ENCODE measurements at places on chromosomes 2 and 18.

- DNase-seq, result no peak
These were observed 62.7 kb downstream of the CDCA7 start for GRCh38 chr2:173417341-173417740.

GRCh38 chr2:68466361-68466777, 725 bp downstream of the FBXO48 start:
- DNase-seq, result peak; percentile 57

- DNase-seq, result no peak
These were observed 390.7 kb upstream of the ETAA1 start for GRCh38 chr2:67006373-67006960.

DNA sequence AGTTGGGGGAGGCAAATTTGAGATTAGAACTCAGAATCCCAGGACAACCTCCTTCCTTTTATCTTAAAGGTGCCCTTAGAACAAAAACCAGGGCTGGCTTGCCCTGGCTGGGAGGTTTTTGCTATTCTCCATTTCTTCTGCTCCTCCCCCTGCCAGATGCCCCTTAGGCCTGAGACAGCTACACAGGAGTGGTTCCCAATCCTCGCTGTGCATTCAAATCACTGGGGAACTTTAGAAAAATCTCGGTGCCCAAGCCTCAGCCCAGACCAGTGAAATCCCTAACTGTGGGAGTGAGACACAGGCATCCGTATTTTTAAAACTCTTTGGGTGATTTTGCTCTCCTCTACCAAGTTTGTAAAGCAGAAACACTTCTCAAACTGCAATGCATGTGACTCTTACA, 38.8 kb downstream of the LBH start:
- DNase-seq, result no peak

DNA sequence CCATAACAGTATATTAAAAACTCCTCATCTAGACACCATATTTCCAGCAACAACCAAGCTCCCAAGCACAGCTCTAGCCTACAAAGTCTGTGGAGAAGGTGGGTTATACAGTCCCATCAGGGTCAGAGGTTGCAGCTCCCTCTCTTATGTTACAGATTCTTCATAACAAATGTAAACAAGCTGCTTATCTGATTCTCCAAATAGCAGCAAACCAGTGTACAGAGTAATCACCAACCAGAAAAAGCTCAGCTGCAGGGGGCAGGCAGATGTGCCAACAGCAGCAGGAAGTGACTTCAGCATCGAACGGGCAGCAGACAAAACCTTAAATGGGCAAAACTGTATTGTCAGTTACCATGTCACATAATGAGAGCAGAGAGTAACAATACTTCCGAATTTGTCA, 52.9 kb upstream of the NABP1 start:
- no peak for DNase-seq

- DNase-seq, result no peak
These were observed 683.0 kb downstream of the DSC3 start for GRCh38 chr18:30359521-30359920.

GRCh38 chr2:161870401-161870930, 203.5 kb downstream of the DPP4 start:
- no peak for DNase-seq

GRCh38 chr2:178404368-178404767, 46.6 kb downstream of the PRKRA start:
- DNase-seq, result peak; percentile 40

DNA sequence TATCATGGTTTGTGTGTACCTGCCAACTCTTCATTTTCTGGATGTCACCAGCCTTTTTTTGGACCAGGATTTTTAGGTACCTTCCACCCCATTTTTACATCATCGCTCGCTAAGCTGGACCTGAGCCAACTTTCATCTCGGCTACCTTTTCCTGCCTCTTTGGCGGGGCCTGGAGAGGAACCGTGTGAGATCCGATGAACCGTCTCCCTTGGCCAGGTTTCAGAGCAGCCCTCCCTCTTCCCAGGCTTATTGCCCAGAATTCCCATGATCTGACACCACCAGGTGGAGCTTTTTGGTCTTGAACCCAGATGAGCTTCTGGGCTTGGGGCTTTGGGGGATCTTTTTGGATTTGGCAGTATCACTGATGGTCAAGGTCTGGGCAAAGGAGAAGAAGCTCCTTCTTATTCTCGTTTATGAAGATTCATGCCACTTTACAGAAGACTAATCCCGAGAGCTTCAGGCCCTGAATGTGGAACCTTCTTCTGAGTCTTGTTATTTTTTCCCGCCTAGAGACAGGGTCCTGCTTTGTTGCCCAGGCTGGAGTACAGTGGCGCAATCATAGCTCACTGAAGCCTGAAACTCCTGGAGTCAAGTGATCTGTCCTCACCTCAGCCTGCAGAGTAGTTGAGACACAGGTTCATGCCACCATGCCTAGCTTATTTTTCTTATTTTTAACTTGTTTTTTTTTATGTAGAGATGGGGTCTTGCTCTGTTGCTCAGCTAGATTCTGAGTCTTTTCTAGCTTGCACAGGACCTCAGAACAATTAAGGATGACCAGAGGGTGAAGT, 50.4 kb downstream of the GATA6 start:
- DNase-seq, result no peak

GRCh38 chr2:225998653-225999052, 599.1 kb downstream of the NYAP2 start:
- DNase-seq, result peak; percentile 25

GRCh38 chr2:124333784-124334183, 308.7 kb downstream of the CNTNAP5 start:
- DNase-seq, result no peak

- no peak for DNase-seq
These were observed 7.6 kb upstream of the SNED1 start for GRCh38 chr2:240990726-240991377.

DNA sequence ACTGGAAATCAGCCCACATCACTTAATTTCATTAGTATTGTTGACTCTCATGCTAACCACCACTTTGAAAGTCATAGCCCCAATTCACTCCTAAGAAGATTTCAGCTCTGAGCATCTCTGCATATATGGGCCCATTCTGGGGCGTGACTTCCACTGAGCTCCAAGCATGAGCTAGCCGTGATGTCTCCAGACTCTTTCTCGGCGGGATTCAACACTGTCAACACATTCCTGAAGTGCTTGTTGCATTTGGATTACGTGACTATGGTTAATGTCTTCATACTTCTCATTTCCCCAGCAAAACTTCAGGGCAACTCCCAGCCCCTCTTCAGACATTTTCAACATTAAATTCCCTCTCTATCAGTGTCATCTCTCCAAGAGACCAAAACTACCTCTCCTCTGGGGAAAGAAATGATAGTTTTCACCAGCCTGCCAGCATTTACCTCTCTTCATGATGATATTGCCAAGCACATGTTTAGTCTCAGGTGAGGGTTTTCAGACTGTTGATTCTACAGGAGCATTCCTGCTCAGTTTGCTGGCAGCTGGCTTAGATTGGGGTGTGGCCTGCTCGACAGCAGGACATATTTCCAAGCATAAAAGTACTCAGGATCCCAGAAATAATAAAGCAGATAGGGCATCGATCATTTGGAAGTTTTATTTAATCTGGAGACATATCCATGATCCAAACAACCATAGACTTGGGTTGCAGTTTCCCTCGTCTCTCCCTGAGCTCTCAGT, 81.7 kb downstream of the FEZ2 start:
- no peak for DNase-seq

DNA sequence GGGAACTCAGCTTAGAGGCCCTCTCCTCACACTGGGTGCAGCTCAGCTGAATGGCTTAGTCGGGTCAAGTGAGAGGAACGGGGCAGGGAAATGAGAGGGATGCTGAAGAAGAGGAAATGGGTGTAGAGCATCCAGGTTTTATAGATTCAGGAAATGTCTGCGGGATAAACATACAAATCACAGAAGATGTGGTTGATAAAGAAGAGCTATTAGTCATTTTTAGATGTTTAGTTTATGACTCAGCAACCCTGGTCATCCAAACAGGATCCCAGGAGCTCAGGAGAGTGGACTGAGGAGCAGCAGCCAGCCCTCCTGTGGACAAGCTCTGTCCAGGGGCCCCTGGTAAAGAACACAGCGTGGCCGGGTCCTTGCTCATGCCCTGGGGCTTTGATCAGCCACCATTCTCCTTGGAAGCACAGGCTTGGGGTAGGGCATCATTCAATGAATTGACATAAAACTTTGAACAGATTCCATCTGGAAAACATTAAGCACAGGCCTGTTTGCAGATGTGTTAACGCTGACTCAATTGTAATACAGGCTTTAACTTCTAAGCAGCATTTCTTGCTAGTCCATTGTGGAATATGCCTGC, 83.0 kb downstream of the NPAS2 start:
- DNase-seq, result peak; percentile 95

- DNase-seq, result no peak
These were observed 12.9 kb downstream of the SIX2 start for GRCh38 chr2:44996356-44996755.

DNA sequence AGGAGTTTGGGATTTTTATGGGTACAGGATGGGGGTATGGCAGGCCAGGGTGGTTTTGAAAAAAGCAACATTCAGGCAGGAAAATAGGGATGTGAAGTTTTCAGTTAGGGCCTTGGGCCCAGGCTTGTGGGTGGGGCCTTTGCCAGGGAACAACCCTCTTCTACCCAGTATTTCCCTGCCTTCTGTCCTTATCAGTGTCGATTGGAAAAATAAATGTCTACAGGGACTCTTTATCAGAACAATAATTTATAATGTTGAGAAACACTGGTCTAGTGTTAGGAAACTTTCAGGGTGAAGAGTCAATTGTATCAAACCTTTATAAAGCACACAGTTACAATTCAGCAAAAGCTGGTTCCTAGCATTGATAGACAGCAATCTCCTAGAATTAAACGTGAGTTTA, 214.1 kb upstream of the NABP1 start:
- no peak for DNase-seq

- no peak for DNase-seq
These were observed 331.2 kb upstream of the LRATD1 start for GRCh38 chr2:14301331-14301730.

DNA sequence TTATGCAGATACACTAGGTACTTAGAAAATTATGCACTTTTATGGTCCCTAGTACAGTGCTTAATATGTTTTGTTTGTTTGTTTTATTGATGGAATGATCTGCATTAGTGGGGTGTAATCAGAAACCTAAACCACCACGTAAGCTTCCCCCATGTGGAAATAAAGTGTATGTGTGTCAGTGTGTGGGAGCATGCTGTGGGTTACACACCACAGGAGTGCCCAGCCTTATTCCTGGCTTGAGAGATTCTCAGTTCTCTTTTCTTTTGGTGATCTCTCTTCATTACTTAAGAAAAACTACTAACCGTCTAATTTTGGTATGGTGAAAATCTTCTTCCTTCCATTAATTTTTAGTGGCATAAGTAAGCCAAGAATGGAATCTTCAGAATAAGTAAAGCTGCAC, 398.6 kb downstream of the DCDC2C start:
- no peak for DNase-seq

DNA sequence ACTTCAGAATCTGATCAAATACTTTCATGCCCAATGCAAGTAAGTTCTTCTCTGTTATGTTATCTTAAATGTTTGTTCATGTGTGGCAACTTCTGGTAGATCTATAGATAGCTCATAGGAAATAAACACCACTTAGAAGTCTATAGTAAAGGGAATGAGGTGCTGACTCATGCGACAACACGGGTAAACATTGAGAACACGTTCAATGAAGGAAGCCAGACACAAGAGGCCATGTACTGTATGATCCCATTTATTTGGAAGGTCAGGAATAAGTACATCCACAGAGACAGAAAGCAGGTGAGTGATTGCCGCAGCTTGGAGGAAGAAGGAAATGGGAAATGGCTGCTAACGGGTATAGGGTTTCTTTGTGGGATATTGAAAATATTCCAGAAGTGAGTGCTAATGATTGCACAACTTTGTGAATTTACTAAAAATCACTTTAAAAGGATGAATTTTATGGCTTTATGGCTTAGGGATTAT, 95.4 kb downstream of the ITGB1BP1 start:
- DNase-seq, result no peak

GRCh38 chr2:33531549-33532059, 55.2 kb downstream of the RASGRP3 start:
- DNase-seq, result no peak

DNA sequence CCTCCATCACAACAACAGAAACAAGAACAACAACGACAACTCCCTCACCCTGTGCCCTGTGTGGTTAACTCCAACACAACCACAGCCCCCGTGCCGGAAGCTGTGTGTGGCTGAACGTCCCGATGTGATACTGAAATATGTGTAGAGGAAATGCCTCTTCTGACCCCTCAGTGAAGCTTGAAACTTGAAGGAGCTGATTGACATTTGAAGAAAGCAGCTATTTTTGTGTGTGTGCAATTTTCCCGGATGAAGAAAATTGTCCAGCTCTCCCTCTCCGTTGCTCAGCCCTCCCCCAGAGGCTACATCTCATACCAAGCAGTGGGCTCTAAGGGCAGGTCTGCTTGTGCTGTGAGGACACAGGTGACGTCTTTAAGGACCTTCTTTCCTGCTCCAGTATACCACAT, 173.8 kb downstream of the ICOS start:
- DNase-seq, result no peak

GRCh38 chr2:111936881-111937280, 38.5 kb downstream of the MERTK start:
- DNase-seq, result no peak

DNA sequence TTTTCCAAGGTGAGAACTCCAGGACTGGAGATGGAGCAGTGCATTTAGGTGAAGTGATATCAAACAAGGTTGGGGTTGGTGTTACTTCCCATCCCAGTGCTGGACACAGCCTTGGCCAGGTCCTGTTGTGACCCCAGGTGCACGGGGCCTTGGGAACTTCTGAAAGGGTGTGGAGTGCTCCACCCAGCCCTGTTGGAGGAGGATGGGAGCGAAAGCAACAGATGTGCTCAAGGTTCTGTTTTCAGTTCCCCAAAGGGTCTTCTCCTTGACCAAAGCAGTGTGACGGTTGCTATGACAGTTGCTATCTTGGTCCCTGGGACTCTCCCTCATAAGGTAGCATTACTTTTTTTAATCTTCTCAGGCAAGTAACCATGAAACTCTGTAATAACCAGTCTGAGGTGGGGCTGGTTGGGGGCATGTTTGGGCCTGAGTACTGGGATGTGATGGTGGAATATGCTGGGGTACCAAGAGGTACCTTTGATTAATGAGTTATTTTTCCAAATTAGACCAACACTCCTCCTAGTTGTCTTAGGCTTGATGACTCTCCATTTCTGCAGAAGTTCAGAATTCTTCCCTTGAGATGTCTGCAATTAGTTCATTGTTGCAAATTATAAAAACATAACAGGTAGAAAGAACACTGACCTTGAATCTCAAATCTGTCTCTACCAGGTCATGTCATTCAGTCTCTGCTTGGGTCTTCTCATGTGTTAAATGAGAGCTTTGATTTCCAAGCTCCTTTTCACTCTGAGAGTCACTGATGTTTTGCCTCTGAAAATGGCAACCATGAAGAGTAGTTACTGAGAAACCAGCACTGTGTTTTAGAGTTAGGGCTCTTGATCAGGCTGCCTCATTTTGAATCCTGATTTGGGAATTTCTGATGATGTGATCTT, 154.5 kb downstream of the RPIA start:
- no peak for DNase-seq

GRCh38 chr2:33320573-33320972, 155.9 kb upstream of the RASGRP3 start:
- DNase-seq, result no peak

DNA sequence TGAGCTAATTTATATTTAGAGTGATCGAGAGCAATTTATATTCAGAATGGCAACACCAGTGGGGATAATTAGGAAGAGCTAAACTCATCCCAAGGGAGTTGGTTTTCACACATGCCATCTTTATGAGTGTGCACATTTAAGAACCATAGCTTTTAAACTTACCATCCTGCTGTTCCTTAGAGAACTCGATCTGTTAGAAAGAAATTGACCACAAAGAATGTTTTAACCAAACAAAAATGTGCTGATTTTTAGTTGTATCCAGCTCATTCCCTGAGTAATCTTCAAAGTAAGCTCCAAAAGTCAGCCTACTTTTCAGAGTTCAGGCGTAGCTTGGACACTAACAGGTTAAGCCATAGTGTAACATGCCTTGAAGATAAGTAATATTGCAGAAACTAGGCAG, 12.6 kb downstream of the MYL1 start:
- DNase-seq, result no peak

Measured in ACHN (cell line).